Spinal cord (tissue), 10 donors: ENCODE measurements at places on chromosomes 3 and 15. TPM values are rescaled to one million over a fixed set of nuclear protein-coding genes. Genes with fewer than 3 reads are reported as not detected.

DNA sequence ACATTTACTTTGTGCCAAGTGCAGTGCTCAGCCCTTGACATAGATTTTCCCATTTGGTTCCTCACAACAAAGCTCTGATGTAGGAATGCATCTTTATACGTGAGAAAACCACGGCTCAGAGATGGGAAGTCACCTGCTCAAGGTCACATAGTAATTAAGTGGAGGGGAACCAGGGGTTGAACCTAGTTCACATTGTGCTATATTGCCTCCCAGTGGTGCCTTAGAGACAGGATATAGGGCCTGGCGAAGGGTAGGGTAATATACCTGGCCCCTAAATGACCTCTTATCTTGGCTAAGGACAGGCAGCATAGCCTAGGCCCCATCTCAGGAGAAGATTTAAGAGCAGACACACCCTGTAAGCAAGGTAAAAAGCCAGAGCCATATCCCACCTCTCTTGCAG is 71.5 kb downstream of the FOXP1 start:
- DNase-seq, result no peak

DNA sequence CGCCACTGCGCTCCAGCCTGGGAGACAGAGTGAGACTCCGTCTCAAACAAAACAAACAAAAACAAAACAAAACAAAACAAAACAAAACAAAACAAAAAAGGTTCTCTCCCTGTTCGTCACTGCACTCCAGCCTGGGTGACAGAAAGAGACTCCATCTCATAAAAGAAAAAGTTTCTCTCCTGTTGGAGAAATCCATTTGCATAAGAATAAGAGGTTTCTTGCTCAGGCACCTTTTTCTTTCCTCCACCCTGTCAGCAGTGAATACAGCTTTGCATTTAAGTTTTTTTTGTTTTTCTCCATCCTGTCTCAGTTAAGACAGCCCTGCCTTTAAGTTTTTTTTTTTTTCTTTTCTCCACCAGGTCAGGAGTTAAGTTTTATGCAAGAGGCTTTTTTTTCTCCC is 109.5 kb downstream of the DPH6 start:
- no peak for DNase-seq

DNA sequence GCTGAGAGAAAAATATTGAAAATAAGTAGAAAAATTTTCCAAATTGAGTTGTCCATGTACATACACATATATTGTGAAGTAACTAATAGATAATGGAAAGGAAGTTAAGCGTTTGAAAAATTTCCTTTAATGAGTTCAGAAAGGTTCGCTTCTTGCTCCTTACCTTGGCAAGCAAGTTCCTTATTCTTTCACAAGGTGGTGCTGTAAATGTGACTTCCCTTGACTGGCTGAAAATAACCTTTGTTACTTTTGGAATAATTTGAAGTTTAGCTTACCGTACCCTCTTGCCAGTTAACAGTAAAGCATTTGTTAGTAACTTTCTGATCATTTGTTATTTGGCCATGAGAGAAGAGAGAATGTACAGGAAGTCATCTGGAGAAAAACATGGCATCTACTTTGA is 41.6 kb downstream of the PYDC2 start:
- no peak for DNase-seq

- DNase-seq, result no peak
These were observed 20.0 kb upstream of the IREB2 start for GRCh38 chr15:78417754-78418630.

GRCh38 chr15:58241872-58242271 is 103.7 kb downstream of the AQP9 start:
- no peak for DNase-seq

GRCh38 chr3:42652251-42652610 is 1.3 kb upstream of the ZBTB47 start:
- DNase-seq, result no peak

- DNase-seq, result no peak
These were observed 21.7 kb upstream of the FMN1 start for GRCh38 chr15:33215941-33216872.

GRCh38 chr3:20060974-20061685 is 20.9 kb downstream of the KAT2B start:
- DNase-seq, result no peak

DNA sequence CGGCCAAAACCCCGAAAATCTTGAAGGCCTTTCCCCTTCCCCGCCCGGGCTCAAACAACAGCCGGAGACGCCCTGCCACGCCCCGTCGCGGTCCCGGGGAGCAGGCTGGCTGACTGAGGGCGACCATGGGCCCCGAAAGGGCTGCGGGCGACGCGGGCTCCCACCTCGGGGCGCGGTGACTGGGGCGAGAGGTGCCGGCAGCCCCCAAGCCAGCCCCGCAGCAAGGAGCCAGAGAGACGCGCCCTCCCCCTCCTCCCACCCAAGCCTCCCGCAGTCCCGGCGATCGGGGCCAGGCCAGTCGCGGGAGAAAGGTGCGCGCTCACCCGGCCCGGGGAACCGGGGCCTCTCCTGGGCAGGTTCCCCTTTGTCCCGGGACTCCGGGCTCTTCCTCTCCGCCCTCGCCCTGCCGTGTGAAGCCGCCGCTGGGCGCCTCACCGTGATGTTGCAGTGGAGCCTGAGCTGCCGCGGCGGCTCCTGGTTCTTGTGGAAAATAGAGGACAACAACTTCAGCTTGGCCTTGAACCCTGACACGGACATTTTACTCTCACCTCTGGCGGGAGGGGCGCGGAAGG is 30.6 kb upstream of the ZSCAN2 start:
- peak; percentile 63 for DNase-seq

DNA sequence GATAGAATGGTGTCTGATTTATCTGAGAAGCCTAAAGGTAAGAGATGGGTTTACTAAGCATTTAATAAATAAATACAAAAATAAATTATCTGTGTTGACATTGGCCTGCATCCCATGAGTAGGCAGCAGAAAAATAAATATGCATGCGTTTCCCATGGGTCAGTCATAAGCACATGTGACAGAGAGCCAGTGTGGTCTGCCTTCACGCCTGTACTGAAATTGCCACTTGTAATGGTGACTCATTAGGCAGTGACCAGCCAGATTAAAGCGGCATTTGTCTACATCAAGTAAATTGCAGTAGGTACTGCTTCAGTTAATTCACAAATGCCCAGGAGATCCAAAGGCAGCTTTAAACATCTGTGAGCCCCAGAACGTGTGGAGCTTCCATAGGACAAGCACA is 399.6 kb downstream of the NAALADL2 start:
- peak; percentile 49 for DNase-seq

DNA sequence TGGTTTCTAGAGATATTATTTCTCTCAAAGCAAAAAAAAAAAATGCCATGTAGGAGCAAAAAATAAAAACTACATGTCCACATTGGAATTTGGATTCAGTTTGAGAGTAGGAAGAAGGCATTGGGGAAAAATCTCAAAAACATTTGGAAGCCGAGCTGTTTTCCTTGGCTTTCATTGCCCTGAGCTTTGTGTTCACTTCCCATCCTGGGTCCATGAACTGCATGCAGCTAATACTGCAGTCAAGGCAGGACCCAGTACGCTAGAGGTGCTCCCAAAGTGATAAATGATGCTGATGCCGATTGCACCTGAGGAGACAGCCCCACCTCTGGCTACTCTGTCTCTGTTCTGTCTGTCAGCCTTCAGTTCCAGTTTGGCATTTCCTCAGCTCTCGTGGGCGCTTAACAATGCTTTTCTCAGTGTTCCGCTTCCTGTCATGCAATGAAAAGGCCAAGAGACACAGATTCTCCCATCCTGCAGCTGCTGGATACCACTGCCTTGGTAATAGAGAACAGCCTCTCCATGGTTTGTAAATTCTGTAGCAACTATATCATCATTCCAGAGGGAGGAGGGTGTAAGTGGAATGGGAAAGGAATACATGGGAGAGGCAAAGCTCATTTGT is 181.8 kb downstream of the RYR3 start:
- no peak for DNase-seq

DNA sequence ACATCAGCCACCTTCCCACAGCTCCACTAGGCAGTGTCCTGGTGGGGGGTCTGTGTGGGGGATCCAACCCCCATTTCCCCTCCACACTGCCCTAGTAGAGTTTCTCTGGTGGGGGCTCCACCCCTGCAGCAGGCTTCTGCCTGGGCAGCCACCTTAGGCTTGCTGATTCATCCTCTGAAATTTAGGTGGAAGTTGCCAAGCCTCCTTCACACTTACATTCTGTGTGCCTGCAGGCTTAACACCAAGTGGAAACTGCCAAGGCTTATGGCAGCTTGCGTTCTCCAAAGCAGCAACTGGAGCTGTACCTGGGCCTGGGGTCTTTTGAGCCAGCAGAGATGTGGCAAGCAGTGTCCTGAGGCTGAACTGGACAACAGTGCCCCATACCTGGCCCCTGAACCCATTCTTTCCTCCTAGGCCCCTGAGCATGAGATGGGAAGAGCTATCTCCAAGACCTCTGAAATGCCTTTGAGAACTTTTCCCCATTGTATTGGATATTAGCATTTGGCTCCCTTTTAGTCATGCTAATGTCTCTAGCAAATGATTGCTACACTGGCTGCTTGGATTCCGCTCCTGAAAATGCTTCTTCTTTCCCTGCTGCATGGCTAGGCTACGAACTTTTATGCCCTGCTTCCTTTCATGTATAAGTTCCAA is 32.5 kb downstream of the CPN2 start:
- DNase-seq, result no peak

DNA sequence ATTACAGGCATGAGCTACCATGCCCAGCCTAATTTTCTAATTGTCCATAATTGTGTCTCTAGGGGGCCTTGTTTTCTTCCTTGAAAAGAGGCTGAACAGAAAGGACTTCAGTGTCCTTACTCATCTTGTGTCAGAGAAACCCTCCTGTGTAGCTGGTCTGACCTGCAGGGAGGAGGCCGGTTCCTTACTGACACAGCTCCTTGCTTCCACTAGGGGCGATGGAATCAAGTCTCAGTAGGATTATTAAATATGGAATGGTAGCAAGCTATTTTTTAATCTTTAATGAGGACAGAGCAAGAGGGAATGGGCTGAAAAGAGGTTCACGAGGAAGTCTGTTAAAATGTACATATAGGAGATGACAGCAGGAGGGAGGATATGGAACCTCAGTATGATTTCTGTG is 8.6 kb downstream of the LPCAT4 start:
- DNase-seq, result peak; percentile 11

DNA sequence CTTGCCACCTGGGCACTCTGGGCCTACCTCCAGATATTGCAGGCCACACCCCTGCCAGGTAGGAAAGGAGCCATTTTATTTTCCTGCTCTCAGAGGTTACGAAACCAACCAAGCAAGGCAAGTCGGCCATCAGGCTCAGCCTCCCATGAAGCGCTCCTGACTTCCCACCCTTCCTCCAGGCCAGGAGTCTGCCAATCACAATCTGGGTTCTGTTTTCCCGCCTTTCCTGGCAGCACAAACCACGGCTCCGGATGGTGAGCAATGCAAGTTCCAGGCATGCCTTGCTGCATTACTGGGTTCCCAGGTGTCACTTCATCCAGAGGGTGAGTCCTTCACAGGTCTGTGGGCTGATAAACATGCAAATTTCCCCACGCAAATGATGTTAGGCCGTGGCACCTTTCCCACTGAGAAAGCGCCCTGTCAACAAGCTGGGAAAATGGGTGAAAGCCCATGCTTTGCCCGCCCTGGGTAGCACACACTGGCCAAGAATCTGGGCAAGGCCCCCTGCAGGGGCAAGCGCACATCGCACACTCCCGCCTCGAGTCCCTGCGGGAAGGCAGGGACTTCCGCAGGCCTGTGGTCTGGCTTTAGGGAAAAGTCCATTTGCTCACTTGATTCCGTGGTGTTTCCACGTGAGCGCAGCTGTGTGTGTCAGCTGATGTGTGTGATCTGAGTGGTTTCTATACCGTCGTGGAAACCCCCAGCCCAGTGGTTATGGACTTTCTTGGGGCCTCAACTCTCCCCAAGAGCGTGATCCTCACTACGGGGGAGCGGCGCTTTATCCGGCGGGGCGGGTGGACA is 61.6 kb upstream of the RYK start:
- DNase-seq, result peak; percentile 44

GRCh38 chr3:134623615-134624245 is 27.1 kb downstream of the KY start:
- no peak for DNase-seq

GRCh38 chr3:156721687-156722618 is 47.6 kb downstream of the TIPARP start:
- DNase-seq, result no peak

DNA sequence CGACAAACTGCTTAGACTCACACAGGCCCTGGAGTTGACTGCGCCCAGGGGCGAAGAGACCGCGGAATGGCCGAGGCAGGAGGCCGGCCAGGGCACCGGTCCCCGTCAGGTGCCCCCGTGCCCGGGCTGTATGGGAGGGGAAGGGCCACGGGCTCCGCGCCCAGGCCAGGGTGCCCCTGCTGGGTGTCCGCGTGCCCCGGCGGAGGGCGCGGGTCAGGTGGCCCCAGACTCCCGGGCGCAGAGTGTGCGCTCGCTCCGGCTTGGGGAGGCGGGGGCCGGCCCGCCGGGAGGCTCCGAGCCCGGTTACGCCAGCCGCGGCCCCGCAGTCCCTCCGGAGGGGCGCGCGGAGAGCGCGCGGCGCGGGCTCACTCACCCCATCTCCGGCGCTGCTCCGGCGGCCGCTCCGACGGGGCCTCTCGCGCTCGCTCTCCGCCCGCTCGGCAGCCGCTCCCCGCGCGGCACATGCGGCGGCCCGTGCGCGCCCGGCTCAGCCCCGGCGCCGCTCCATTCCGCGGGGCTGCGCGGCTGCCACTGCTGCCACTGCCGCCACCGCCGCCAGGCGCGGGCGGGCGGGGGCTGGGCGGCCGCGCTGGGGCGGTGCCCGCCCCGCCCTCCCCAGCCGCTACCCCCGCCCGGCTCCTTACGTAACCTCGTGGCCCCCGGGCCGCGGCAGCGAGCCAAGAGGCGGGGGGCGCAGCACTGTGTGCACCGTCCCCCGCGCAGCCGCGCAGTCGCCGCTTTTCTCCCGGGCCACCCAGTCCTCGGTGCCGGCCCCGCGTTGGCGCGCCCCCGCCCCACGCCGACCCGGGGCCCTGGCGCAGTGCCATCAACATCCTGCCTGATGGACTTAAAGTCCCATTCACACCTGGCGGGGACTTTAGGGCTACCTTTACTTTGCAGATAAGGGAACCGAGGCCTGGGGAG is at the start of gene HOMER2:
Gene HOMER2 (minus strand): TSS at position 563 of the 924 bp plus-strand sequence. CDS start 185 bp downstream, at position 378.
- no peak for DNase-seq

DNA sequence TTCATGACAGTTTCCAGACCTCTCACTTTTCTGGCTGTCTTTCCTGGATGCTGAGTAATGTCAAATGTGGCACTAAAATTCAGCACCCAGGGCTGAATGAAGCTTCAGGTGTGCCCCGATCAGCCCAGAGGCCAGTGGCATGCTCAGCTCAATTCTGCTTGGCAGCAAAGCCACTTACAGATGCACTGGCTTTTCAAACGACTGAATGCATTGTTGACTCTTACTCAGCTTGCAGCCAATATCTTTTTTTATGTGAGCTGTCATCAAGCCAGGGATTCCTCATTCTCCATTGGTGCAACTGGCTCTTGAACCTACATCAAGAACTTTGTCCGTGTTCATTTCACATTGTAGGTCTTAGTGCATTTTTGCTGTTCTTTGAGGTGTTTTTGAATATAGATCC is 60.7 kb downstream of the ZDHHC19 start:
- DNase-seq, result no peak

The GHSR gene
- total RNA-seq, result 0.17 TPM

The AMIGO3 gene
- not detected for total RNA-seq

The RHOV gene
- total RNA-seq, result 2.8 TPM

The GP5 gene
- total RNA-seq, result 0.33 TPM

The STXBP5L gene
- total RNA-seq, result 19.1 TPM

The CCDC54 gene
- 0.30 TPM for total RNA-seq

The MESP2 gene
- total RNA-seq, result not detected

The MNS1 gene
- 13.1 TPM for total RNA-seq

The MB21D2 gene
- total RNA-seq, result 23.4 TPM

The ATP13A5 gene
- total RNA-seq, result 0.89 TPM

The KNL1 gene
- total RNA-seq, result 11.2 TPM

The CPLX3 gene
- total RNA-seq, result 0.11 TPM
